NCI-H187 treated with DMSO at 0.1 percent for 48 hours (cell line): ENCODE measurements at places on chromosomes 3 and 15.

- DNase-seq = no peak
Measured at GRCh38 chr3:39491733-39492350, 24.4 kb downstream of the MOBP start.

GRCh38 chr15:83919319-83919830 lies 265.5 kb downstream of the ADAMTSL3 start:
- DNase-seq = no peak

- no peak for DNase-seq
Measured at GRCh38 chr3:101680466-101680865, 3.5 kb upstream of the ZBTB11 start.

DNA sequence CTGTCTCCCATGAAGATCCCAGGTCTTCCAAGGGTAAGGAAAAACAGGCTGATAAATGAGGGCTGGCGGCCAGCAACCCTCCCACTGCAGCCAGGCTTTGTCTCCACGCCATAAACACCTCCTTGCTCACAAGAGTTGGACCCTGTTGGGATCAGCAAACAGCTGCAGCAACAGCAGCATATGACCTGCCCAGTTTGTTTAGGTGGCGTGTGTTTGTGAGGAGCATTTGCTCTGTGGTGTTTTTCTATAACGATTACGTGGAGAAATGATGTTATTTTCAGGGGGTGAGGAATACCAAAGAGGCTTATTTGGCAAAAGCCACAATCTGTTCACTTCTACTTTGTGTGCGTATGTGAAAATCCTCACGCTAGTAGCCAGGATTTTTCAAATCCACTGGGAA lies 58.5 kb downstream of the RFTN1 start:
- DNase-seq = no peak

DNA sequence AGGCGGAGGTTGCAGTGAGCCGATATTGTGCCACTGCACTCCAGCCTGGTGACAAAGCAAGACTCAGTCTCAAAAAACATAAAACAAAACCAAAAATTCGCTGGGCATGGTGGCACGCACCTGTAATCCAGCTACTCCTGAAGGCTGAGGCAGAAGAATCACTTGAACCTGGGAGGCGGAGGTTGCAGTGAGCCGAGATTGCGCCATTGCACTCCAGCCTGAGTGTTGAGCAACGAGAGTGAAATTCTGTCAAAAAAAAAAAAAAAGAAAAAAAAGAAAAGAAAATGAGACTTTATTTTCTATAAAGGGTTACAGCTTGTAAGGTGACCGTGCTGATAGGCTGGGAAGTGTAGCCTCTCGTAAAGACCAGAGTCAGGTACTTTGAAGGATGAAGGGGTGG lies 6.0 kb upstream of the HACD3 start:
- no peak for DNase-seq

DNA sequence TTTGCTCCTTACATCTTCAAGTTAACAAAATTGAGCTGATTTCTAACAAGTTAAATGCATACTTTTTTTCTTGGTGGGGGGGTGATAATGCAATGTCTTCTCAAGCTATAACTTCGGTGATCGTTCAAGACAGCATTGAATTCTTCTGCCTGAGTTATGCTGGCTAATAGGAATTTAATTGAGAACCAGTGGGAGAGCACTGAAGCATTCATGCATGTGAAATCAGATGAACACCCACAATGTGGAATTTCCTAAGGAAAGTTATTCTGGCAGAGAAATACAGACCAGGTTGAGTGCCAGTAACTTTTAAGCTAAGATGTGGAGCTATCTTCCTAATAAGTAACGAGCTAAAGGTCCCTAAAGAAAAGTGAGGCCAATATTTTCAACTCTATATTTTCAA lies 3.0 kb downstream of the SPATA16 start:
- no peak for DNase-seq

DNA sequence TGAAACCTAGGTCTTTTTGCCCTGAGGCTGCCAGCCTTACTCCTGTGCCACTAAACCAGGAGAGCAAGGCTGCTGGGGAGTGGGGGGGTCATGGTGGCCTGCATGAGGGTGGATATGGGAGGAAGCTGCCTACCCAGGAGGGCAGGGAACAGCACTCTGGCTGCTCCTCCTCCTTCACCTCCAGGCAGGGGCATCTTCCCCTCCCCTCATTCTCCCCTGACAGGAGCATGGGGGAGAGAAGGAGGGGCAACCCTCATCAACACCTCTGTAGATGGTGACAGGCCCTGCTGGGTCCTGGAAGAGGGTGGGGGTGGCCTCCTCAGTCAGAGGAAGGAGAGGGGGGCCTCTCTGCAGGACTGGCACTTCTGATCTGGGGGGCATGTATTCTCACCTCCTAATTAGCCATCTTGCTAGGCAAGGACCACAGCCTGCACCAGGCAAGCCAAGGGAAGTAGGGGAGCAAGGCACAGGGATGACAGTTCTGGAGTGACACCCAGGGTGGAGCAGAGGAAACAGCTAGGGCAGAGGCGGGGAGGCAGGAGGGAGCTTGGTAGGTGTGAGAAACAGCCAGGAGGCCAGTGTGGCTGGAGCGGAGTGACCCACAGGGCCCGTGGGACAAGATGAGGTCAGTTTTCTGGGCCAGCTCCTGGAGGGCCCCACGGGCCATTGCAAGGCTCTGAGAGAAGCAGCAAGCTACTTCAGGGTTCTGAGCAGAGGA lies 4.9 kb downstream of the CCDC33 start:
- DNase-seq = no peak

- no peak for DNase-seq
Measured at GRCh38 chr3:119659606-119660291, 640 bp downstream of the POPDC2 start.
